CD8-positive, alpha-beta memory T cell (primary cell): ENCODE measurements at places on chromosomes 2 and 18. TPM values are rescaled to one million over a fixed set of nuclear protein-coding genes. Genes with fewer than 3 reads are reported as not detected.

The CFAP65 gene
- not detected for polyA plus RNA-seq

The ITGB6 gene
- not detected for polyA plus RNA-seq

The ALK gene
- polyA plus RNA-seq, result not detected

The SERPINB4 gene
- polyA plus RNA-seq, result not detected

The EIF2AK2 gene
- 42.6 TPM for polyA plus RNA-seq

The CAB39 gene
- 80.8 TPM for polyA plus RNA-seq

The TM4SF20 gene
- polyA plus RNA-seq, result not detected

The HOXD9 gene
- polyA plus RNA-seq, result not detected

The MAP3K20 gene
- polyA plus RNA-seq, result 1.9 TPM

The SIX3 gene
- not detected for polyA plus RNA-seq

The ATP6V1C2 gene
- polyA plus RNA-seq, result 0.24 TPM

The HOXD8 gene
- polyA plus RNA-seq, result not detected

The COL5A2 gene
- polyA plus RNA-seq, result not detected

The BCL2 gene
- 29.8 TPM for polyA plus RNA-seq

The NT5DC4 gene
- polyA plus RNA-seq, result not detected

The KHK gene
- 6.5 TPM for polyA plus RNA-seq

The ELOA2 gene
- not detected for polyA plus RNA-seq

The APOB gene
- polyA plus RNA-seq, result not detected

The CREG2 gene
- not detected for polyA plus RNA-seq

The METTL4 gene
- 14.4 TPM for polyA plus RNA-seq

The RGPD4 gene
- polyA plus RNA-seq, result not detected

The FAM161A gene
- polyA plus RNA-seq, result 1.7 TPM

The TTN gene
- 2.0 TPM for polyA plus RNA-seq

The RBKS gene
- 4.7 TPM for polyA plus RNA-seq

The AGXT gene
- polyA plus RNA-seq, result not detected

The SERPINB10 gene
- not detected for polyA plus RNA-seq

The SLC40A1 gene
- 13.7 TPM for polyA plus RNA-seq

The LIPG gene
- not detected for polyA plus RNA-seq

The FOXI3 gene
- not detected for polyA plus RNA-seq

The C2orf80 gene
- polyA plus RNA-seq, result not detected

The DCC gene
- polyA plus RNA-seq, result not detected

The EVX2 gene
- not detected for polyA plus RNA-seq

The ANKRD30BL gene
- not detected for polyA plus RNA-seq
